Left cardiac atrium (tissue), 4 donors: ENCODE measurements at places on chromosomes 11 and 22.

GRCh38 chr11:34624069-34624468 is 3.2 kb downstream of the EHF start:
- no peak for DNase-seq

- no peak for DNase-seq
Observed at GRCh38 chr11:71140206-71140919, 112.0 kb downstream of the SHANK2 start.

DNA sequence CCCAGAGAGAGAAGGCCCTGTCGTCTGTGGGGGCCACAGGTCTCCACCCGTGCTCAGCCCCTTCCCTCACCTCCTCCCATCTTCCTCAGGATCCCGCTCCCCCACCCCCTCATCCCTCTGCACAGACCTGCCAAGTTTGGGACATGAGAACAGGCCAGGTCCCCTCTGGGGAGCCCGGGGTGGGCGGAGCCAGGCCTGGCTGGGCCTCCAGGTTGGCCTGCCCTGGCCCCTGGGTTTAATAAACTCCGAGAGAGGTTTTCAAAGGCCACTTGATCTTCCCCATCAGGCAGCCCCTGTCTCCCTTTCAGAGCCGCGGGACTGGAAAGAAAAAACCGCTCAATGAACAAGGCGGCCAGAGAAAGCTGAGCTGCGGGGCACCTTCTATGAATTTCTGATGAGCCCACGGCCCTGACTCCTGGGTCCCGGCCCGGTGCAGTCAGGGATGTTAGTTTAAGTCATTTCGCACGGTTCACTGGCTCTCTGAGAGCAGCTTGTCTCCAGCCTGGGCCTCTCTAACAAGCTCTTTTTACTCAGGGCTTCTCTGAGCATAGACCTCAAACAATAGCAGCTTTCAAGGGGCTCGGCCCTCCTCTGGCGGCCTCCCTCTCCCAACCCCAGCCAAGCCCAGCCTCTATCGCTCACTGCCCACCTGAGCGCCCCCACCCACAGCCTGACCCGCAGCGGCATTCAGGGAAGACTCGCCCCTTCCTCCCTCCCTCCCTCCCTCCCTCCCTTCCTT is 64.8 kb downstream of the RPUSD4 start:
- no peak for DNase-seq

- DNase-seq, result peak; percentile 63
Observed at GRCh38 chr11:69035946-69036340, 12.8 kb upstream of the TPCN2 start.

DNA sequence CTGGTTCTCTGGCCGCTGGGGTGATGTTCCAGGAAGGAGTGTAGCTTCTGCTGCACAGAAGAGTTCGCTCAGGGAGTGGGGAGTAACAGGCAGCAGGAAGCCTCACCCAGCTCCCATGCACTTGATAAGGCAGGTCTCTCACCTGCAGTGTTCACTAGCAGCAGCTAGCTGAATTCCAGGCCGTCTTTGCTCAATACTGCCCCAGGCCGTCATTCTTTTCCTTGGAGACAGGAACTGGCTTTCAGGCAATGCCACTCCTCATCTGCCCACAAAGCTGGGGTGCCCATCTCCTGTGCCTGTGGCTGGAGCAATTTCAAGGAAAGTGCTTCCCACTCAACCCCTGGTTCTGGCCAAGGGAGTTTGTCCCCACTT is 66.1 kb downstream of the ARHGAP42 start:
- DNase-seq, result no peak

DNA sequence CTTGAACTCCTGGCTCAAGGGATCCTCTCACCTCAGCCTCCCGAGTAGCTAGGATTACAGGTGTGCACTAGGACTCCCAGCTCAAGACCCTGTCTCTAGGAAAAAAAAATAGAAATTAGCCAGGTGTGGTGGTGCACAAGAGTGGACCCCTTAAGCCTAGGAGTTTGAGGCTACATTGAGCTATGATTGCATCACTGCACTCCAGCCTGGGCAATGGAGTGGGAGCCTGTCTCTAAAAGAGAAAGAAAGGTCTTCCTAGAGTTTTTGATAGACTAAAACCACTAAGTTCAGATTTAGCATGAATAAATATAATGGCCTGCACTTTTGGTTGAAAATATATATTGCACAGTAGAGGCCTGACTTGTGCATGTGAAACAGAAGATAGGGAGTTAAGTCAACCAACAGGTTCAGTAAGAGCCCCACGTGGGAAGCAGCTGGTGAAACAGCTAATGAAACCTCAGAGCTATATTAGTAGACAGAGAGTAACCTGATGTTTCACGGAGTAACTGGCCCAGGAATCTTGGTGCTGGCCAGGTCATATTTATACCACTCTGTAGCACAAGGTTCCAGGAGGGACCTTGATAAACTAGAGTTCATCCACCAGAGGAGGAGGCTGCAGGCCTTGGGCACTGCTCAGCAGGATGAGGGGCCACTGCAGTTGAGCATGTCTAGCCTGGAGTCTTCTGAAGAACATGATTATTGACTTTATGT is 4.6 kb upstream of the MICAL3 start:
- DNase-seq, result no peak

DNA sequence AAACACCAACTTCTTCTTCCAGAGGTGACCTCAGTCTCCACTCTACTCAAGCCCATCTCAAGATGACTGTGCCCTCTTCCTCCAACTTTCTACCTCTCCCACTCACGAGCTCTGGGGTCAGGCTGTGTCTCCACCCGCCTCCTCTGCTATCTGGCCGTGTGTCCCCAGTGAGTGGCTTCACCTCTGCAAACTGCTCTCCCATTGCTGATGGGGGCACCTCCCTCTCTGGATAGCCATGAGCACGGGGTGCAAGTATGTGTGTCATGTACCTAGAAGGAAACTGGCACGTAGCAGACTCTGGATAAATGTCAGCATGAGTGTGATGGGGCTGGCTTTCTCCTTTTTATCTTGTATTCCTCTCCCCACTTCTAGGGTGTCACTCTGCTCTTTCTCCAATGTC is 18.3 kb upstream of the RAC2 start:
- no peak for DNase-seq

GRCh38 chr11:76683161-76684095 is 12.9 kb upstream of the LRRC32 start:
- DNase-seq, result no peak

DNA sequence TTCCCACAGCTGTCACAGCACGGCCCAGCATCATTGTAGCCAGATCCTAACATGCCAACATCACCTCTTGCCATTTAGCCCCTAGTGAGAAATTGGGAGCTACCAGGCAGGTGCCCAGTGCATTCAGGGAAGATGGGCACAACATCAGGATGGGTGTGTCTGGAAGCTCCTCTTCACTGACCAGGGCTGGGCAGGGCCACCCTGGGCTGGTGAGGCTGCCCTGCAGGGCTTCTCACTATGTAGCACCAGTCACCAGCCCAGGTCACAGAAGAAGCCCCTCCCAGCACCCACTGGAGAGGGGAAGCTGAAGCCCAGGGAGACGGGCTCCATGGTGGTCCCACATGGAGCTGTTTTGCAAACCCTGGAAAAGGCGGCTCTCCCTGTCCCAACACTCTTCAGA is 13.9 kb downstream of the ZNF74 start:
- DNase-seq, result no peak
